ENCODE measurements at places on chromosomes 2 and 18.

DNA sequence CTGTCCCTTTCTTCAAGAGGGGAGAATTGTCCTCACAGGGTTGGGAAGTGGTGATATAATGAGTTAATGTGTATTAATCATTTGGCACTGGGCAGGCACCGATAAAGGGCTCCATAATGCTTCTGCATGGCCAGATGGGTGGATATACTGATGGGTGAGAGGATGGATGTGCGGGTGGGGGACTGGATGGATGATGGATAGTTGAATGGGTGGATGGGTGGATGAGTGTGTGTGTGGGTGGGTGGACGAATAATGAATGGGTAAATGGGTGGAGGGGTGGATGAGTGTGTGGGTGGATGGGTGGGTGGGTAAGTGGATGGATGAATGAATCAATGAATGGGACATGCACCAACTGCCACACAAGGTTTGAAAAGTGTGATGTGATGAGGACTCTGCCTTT is 127.2 kb downstream of the ACKR3 start:
- no peak for DNase-seq

DNA sequence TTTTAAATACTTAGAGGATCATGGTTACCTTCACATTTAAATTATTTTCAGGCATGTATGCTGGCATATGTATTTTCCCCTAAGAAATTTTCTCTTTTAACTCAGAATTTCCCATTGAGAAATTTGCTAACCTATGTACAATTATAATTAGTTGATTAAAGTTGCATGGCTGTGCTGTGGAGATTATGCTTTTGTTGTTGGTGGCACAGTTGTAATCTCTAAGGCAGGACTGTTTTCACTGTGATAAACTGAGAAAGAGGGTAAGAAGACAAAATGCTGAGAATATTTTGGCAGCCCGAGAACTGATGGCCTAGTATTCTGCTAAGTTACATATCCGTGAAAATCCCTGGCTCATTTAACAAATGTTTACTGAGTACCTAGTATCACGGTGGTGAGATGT is 1.4 kb downstream of the VRK2 start:
- DNase-seq = no peak

DNA sequence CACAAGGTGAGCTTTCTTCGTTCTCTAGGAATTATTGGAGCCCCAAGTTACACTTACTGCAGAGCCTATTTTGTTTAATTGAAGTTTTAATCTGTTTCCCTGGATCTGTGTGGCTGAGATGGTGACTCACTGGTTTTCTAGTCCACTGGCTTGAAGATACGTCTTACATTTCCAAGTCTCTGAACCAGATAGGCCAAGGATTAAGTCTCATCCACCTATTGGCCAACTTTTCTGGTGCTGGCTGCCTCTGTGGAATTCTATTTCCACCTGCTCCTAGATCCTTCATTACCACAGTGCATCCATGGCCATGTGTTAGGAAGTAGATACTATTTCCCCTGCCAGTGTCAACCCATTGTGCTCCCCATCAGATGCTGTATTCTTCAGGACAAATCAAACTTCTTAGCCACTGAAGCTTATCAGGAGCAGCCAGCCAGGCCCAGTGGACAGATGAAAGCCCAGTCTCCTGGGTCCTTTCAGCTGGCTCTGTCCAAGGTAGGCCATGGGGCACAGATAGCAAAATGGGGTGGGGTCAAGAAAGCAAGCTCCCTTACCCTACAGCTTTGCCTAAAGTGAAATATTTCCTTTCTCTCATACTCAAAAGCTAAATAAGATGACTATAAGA is 198.8 kb upstream of the TCF4 start:
- DNase-seq = no peak

DNA sequence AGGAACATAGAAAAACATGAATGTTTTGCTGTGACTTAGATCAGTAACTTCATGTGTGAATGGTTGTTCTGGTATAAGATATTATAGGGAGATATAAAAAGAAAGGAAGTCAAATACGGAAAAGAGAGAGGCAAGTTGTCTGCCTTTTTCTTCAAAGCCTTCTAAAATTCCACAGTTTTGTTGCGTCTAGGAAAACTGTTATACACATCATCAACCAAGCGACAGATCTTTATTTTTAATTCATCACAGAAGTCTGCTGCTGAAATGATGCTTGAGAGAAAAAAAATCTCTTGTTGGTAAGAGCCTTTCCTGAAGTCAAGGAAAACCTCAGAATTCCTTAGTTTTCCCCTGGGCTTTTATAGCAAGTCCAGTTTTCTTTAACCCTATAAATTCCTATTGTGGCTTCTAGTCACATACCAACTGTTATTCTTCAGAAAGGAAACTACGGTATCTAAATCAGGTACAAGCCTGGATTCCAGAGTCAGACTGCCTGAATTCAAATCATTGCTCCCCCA is 36.3 kb upstream of the TANC1 start:
- no peak for DNase-seq

GRCh38 chr18:12313530-12314245 is 5.6 kb downstream of the TUBB6 start:
- no peak for DNase-seq

Measured in stimulated activated CD4-positive, alpha-beta T cell treated with anti-CD3 and anti-CD28 coated beads, Interleukin-1b, Interleukin-23, amount 100 ng/mL, for 1 hour (primary cell).